ENCODE measurements at places on chromosomes 5 and 9.

GRCh38 chr9:136429683-136430491 lies 9.8 kb downstream of the INPP5E start:
- no peak for DNase-seq

- DNase-seq, result no peak
Observed at GRCh38 chr9:87882627-87883026, at the start of gene SPATA31E1. TSS of gene SPATA31E1 (plus strand) at chr9:87882877. CDS start at chr9:87882892, 15 bp downstream.

GRCh38 chr9:123216251-123216797 lies 52.1 kb downstream of the STRBP start:
- DNase-seq, result no peak

- DNase-seq, result no peak
Observed at GRCh38 chr5:143231416-143231815, 172.1 kb downstream of the NR3C1 start.

DNA sequence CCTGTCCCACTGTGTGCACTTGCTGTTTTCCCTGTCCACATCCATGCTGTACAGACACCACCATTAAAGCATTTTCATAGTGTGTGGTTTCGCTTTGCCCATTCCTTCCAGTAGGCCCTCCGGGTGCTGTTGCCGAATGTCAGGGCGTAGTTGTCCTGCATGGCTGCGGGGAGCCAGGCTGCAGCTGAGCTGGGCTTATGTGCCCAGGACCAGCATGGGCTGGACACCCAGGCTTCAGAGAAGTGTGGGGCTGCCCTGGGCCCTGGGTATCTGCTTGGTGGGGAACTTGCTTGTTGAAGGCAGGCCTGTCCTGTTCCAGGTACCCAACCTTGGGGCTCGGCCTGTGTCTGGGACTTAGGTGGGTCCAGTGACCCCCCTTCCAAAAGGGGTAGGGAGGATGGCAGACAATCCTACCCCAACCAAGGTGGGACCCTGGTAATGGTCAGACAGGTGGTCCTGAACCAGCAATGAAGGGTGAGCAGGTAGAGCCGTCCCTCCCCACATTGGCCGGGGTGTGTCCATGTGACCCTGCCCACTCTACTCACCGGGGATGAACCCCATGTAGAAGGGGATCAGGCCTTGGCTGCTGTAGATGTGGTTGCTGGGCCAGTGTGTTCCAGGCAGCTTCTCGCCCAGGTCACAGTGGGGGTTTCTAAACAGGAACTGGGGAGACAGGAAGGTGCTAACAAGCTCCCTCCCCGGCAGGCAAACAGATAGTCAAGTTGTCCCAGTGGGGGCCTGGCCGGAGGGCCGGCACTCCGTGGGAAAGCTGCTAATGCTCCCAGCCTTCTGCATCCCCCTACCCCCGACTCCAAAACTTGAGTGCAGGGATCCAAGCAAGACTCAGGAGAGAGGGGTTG lies 2.8 kb downstream of the TUBB4B start:
- DNase-seq, result no peak

Data from hippocampal formation (tissue), 2 donors.